ENCODE measurements at places on chromosomes 16 and 17.

GRCh38 chr17:9343516-9343915, 232.1 kb downstream of the STX8 start:
- no peak for DNase-seq

DNA sequence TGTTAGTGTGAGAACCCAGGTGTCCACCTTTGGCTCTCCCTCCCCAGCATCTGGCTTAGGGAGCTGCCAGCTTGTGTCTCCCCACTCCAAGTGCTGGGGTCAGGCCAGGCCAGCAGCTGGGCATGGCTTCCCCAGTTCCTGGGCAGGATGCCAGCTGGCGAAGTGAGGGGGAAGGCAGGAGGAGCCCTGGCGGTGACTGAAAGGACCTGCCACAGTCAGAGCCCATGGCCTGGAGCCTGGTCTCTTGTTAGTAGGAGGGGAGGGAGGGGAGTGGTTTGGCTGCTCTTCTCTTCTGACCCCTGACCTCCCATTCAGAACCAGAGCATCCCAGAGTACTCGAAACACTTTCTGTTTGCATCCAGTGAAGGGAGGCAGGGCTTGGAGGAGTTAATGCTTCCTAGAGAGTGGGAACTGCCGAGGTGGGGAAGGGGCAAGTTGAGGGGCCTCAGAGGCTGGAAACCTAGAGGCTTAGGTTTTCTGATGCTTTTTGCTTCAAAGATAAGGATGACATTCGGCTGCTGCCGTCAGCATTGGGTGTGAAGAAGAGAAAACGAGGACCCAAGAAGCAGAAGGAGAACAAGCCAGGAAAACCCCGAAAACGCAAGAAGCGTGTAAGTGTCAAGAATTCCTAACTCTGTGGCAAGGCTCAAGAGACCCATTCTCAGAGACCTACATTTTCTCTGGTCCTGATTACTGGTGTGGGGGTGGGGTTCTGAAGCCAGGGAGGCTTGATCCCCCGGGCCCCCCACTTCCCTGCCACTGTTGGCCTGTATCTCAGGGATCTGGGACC, 772 bp downstream of the CHD3 start:
- peak; percentile 66 for DNase-seq

- no peak for DNase-seq
Observed at GRCh38 chr16:13118091-13118490, 216.7 kb downstream of the SHISA9 start.

- DNase-seq: peak; percentile 10
Observed at GRCh38 chr17:73697872-73698271, 53.6 kb upstream of the SDK2 start.

DNA sequence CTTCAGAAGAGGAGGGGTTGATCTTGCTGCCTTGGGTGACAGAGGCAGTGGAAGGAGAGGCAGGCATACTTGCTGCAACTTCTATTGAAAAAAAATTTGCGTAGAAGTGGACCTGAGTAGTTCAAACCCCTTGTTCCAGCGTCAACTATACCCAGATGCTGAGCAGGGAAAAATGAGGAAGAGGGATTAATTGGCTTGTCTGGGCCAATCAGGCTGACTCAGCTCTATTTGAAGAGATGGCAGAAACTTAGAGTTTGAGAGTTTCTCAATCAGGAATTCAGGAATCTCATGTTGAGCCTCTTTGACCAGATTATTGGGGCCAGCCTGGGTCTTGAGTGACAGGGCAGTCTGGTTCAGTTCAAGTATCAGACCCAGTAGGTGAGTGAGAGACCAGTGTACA, 17.6 kb downstream of the CASC3 start:
- no peak for DNase-seq

- DNase-seq: no peak
Observed at GRCh38 chr17:40864661-40865390, 2.2 kb downstream of the KRT12 start.

DNA sequence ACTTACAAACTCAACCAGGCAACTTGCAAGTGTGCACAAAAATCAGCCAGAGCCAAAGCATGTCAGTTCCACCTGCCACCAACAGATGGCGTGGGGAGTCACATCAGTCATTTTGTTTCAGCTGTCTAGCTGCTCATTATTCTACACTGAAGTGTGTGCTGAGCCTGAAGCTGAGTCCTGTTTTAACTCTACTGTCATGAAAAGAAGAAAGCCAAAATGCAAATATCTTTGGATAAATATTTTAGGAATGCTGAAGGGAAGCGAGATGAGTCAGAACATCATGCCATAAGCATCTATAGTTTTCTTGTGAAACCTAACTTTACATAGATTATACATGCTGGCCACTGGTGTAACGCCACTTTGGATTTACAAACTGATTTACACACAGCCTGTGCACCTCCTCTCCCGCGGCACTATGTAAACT, 172.6 kb downstream of the CDK5R1 start:
- peak; percentile 44 for DNase-seq

DNA sequence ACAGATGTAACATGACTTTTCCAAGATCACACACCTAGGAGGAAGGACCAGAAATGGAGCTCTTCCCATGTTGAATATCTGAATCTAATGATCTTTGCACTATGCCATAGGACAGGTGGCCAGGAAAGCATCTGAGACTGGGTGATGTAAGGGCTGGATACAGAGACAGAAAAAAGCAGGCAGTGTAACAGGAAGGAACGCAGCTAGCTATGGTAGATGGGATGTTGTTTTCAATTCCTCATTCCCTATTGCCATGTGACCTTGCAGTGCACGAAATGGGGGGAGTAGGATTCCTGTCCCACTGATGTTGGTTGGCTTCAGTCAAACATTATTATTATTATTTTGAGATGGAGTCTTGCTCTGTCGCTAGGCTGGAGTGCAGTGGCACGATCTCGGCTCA, 3.7 kb upstream of the NPIPB15 start:
- no peak for DNase-seq

DNA sequence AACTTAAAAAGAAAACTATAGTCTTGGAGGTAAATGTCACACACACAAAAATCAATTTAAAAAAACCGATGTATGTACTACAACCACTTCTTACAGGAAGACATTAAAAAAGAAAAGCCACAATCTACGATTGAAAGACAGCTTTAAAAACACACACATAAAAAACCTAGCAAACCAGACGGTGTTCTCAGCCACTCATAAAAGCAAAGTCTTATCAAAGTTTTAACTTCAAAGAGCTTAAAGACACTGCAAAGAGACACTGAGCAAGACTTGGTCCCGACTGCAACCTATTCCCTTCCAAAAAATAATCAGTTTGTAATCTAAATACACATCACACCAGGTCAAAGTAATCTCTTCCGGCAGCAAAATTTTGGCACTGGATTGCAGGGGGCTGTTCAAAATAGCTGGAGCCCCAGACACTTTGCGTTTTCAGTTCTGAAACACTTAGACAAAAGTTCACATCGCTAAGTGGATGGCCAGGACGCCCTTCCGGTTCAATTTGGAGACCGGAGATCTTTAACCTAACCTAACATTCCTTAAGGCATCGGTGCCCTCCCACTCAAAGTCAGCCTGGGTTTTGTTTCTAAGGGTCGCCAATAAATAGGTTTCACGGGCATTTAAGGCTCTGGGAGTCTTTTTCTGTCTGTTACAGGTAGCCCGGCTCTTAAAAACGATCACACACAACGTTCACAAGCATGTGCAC, 2.6 kb downstream of the ZCCHC14 start:
- no peak for DNase-seq

GRCh38 chr17:20179041-20179440, 169.9 kb downstream of the SPECC1 start:
- no peak for DNase-seq

DNA sequence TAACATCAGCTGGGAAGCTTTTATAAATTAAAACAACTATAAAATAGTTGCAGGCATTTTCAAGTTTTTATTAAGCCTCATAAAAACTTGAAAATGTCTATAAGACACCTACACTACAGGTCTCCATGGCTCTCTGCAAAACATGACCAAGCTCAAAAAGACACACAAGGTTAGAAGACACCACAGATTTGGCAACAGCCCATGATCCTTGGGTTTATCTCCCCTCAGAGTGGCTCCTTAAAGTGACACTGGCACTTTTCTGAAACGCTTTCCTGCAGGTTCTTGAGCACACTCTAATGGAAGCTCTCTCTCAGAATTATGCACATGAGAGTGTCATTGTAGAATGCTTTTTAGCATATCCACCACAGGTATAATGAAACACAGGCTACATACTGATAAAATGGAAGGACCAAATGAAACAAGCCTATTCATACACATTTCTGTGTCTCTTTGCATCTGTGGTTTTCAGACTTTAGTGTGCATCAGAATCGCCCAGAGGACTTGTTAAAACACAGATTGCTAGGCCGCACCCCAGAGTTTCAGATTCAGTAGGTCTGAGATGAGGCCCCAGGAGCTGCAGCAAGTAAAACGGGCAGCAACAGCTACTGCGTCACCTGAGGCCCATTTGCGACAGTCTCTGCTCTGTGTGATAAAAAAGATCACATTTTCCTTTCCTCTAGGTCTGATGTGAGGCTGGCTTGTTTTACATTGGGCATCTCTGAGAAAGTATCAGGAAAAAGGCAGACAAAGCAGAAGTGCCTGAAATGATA, 75.0 kb upstream of the WSB1 start:
- no peak for DNase-seq

- no peak for DNase-seq
Observed at GRCh38 chr17:17015230-17015629, 27.0 kb upstream of the MPRIP start.

GRCh38 chr16:58638148-58639036, 8.8 kb upstream of the CNOT1 start:
- no peak for DNase-seq
